ENCODE measurements at places on chromosomes 12 and 14.
A peak's percentile ranks its signal among the peaks of the same experiment; 100 is the strongest.

DNA sequence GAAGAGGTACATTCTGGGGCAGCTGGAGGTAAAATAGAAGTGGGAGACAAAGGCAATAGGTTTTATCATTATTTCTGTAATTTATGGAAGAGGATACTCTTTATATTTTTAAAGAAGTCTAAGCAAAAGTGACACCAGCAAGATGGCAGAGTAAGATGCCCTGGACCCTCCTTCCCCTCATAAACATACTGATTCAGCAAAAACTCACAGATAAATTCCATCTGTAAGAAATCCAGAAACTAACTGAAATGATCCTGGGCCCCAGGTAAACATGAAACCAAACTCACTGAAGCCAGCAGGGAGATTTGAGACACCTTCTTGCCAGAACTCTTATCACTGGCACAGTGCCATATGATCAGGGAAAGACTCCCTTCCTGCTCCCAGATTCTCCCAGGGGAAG, 79.9 kb downstream of the GCH1 start:
- DNase-seq, result no peak

DNA sequence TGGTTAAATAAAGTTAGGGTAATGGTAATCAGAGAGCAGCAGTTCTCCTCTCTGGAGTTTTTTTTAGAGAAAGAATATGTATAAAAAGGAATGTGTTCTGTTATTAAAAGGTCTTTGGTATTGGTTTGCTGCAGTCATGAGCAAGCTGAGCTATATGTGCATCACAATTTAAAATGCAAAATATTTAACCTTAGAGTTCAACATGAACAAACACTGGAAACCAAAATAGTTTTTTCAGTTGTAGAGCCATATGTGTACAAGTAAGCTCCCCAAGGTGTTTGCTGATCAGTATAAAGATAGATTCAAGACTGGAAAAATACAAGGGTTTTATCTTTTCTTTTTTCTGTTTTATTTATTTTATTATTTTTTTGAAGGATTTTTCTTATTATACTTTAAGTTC, 245.0 kb downstream of the NUBPL start:
- DNase-seq, result peak; percentile 2

DNA sequence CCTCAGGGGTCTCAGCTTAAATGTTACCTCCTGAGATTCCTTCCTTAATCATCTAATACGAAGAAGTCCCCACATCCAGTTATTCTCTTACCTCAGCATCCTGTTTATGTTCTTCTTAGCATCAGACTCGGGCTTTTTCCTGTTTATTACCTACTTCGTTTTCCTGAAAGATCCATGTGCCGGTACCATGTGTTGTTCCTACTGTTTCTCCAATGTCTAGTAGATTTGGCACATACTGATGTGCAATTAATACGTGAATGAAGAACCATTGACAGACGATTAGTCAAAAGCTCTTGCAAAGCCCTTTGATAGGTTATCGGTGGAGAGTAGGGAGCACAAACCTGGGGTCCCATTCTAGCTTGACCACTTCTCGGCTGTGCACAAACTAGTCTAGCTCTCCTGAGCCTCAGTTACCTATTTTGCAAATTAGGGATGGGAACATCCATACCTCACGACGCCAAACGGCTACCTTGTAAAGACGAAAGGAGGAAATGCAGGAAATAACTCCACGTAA, 735 bp upstream of the MAPKAPK5 start:
- no peak for DNase-seq

- DNase-seq, result no peak
Observed at GRCh38 chr14:67440513-67440912, 28.5 kb upstream of the PLEK2 start.

DNA sequence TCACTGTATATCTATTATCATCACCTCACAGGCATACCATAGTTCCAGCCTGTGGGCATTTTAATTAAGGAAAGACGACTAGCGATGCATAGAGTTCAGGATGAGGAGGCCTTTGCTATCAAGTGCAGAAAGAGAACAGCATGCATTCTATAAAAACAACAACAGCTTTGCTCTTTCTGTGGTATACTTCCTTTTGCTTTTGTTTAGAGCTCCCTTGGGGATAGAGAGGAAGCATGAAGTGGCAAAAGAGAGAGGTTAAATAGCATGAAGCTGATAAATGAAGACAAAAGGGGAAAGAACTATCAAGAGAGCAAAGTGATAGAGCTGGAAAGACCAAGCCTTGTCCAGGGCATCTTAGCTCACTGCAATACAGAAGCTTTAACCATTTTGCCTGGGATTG, 23.5 kb downstream of the IFNG-AS1 start:
- no peak for DNase-seq

DNA sequence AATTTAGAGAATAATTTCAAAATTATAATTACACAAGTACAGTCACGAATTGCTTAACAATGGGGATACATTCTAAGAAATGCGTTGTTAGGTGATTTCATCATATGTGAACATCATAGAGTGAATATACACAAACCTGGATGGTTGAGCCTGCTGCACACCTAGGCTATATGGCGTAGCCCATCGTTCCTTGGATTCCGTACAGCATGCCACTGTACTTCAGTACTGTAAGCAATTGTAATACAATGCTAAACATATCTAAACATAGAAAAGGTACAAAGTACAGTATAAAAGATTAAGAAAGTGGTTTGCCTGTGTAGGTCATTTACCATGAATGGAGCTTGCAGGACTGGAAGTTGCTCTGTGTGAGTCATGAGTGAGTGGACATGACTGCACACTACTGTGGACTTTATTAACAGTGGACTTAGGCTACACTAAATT, 286.2 kb downstream of the CACNA1C start:
- peak; percentile 81 for DNase-seq

GRCh38 chr14:69963966-69964365, 84.8 kb downstream of the SMOC1 start:
- no peak for DNase-seq

GRCh38 chr12:81330480-81330879, 252.6 kb downstream of the ACSS3 start:
- DNase-seq, result no peak

- no peak for DNase-seq
Observed at GRCh38 chr12:114302606-114303315, 103.2 kb downstream of the TBX5 start.

- DNase-seq, result no peak
Observed at GRCh38 chr12:9951026-9951675, 19.0 kb upstream of the CLEC2A start.

GRCh38 chr14:67971627-67972625, 152.3 kb downstream of the RAD51B start:
- peak; percentile 72 for DNase-seq

DNA sequence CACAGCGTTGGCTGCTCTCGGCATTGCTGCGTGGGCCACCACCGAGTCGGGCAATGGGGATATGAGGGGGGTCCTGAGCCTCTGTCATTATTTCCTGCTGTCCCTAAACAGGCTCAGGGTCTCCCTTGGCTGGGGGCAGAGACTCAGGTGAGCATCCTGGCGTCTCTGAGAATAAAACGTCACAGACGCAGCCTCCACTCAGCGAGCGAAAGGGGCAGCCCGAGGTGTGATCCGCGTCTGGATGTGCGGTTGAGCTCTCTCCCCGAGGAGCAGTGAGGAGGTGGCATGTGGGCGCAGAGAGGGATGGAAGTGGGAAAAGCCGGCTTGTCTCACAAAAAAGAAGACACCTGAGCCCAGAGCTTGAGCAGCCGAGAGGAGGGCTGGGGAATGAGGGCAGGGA, 62.6 kb downstream of the GALNT9 start:
- DNase-seq, result no peak

- DNase-seq, result peak; percentile 50
Observed at GRCh38 chr12:42706321-42706720, 116.8 kb upstream of the PRICKLE1 start.

DNA sequence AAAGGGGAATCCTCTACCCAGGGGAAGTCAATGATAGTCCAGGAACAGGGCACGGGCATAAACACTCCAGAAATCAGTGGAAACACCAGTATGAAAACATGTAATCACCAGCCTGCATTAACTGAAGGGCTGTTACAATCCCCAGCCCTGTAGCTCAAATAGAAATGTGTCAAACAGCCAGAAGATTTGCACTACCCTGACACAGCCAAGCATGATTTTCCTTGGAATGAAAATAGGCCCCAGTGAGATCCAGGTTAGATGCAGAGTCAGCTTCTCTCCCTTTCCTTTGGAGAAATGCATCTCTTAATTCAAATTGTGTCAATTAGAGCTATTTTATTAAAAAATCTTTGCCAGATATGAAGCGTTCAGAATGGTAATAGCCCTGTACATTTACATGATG, 158.1 kb downstream of the RPS29 start:
- no peak for DNase-seq

DNA sequence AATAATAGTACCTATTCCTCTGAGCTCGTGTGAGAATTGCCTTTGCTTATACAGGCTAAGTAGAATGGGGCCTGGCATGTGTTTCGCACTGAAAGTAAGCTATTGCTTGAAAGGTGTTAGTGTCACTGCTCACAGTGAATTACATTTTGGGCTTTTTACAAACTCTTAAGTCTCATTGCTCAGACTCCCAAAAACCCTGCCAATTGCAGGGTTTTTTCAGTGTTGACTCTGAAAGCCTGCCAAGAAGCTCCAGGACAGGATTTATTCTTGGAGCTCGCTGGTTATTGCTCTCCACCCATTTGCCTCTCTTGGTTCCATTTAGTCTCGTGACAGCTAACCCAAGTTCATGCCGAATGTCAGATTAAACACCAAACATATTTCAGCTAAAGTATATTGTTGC, 39.8 kb downstream of the NOPCHAP1 start:
- peak; percentile 79 for DNase-seq

GRCh38 chr12:4169959-4170358, 103.6 kb upstream of the CCND2 start:
- no peak for DNase-seq

DNA sequence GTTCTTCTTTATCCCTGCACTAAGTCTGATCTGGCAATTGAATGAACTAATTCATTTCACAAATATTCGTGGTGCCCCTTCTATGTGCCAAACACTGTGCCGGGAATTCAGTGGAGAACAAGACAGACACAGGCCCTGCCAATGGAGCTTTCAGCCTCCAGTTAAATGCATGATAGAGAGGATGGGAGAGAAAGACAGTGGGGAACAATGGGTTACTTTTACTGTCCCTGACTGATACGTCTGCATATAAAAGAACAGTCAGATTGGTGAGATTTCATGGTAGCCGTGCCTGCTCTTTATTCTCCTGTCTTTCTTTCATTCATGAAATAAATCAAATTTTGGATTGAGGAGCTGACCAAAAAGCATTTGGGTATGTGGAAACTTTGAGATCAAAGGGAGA, 78.5 kb downstream of the TMEM117 start:
- DNase-seq, result no peak

DNA sequence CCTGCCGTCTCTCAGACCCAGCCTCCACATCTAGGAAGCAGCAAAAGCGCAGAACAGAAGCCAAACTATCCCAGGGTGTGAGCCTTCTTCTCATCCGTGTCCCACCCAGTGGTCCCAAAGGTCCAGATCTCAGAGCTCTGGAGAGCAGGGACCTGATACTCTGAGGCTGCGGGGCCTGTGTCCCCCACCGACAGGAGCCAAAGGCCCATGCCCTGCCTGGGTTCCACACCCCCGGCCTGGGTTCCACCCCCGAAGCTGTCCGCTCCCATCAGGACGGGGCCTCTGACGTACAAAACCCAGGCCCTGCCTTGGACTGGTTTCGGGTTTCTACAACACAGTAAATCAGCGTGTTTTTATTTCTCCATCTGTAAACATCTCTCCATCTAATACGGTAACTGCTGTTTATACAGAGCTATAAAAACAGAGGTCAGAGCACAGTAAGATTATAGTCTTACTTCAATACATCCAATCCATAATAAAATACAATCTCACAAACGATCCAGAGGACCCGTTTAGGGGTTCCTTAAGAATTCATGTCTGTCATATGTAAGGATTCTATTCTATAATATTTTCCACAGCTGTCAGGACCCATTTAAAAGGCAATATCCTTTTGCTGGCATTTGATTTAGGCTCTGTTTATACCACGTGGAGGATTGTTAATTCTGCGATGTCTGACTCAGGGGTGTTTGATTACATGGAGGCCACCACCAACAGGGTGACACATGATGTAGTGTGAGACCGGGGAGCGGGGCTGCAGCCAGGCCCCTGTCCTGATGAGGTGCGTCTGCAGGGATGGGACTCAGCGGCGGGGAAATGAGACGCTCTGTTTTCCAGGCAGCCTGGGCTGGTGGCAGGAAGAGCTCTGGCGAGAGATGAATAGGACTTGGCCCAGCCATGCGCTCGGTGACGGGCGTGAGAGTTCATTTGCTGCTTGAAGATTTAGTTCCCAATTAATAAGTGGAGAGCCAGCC, 110.3 kb downstream of the DICER1 start:
- DNase-seq, result peak; percentile 3

- DNase-seq, result no peak
Observed at GRCh38 chr14:45133683-45134050, 614 bp downstream of the FKBP3 start.

- DNase-seq, result no peak
Observed at GRCh38 chr14:61877035-61877390, 114.8 kb downstream of the SNAPC1 start.

- no peak for DNase-seq
Observed at GRCh38 chr14:32329146-32329545, at the start of gene AKAP6. AKAP6 (plus strand) TSS chr14:32329298; CDS start chr14:32433494, 104,196 bp downstream.

GRCh38 chr12:106064721-106065021, 74.1 kb downstream of the NUAK1 start:
- no peak for DNase-seq

DNA sequence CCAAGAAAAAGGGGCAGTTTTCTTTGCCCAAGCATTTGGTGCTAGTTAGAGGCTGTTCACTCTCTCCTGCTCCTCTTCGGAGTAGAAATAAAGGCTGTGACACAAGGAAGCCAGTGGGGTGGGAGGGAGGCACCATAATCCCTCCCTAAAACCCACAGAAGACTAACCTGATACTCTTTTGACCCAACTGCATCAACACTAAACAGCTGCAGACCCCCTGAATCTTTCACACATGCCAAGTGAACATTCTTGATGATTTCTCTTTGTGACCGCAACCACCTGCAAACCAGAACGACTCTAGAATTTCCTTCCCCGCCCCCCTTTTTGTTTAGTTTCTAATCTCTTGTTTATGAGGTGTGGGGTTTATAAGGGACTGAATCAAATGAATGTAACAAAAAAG, 175.8 kb upstream of the BCL2L14 start:
- no peak for DNase-seq

- no peak for DNase-seq
Observed at GRCh38 chr12:6080149-6081045, 44.1 kb downstream of the VWF start.

DNA sequence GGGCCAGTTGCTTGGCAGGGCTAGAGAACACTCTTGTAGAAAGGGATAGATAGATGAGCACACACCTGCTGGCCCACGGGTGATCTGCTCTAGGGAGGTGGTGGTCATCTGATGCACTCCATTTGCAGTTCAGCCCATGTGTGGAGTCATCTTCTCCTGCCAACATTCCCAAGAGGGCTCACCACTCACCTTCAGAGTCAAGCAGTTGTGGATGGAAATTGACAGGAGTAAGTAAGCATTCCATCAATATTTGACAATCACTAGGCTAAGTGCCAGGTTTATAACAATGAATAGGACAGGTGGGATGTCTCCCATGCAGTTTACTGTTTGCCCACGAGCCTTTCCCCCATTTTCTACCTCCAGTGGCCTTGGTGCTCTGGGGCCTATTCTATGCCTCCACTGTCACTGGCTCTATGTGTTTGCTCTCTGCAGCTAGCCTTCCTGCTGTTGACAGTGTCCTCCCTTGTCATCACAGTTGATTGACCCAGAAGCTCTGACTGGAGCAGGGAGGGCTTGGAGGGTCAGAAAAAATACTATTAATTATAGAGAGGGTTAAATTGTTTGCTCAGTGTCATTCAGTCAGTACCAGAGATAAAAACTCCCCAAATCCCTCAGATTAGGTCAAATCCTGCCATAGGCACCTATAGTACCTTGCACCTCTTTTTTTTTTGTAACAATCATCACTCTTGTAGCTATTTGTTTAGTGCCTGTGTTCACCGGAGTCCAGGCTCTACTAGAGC, 134.6 kb upstream of the PZP start:
- DNase-seq, result no peak

All from EH (cell line).